ENCODE measurements at places on chromosomes 16 and 17.

- DNase-seq = no peak
Observed at GRCh38 chr17:50209472-50210239, 8.2 kb upstream of the COL1A1 start.

- DNase-seq = no peak
Observed at GRCh38 chr17:44795421-44795820, 34.7 kb downstream of the GJC1 start.

- DNase-seq = no peak
Observed at GRCh38 chr17:75706042-75706728, 15.1 kb upstream of the ITGB4 start.

DNA sequence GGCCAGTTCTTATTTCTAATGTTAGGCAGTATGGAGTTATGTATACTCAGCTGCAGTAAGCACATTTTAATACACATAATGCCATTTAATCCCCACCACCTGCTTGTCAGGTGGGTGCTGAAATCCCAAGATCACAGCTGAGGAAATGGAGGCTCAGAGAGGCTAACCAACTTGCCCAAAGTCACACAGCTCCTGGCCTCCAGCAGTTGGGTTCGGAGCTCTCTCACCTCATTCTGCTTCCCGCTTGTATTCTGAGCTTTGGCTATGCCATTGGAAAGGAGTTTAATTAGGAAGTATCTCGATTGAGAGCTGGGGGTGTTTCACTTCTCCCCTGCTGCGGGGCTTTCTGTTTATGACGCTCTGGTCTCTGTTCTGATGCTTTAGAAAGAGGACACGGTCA lies 72.6 kb upstream of the CACNG5 start:
- DNase-seq = no peak

GRCh38 chr17:1766382-1767135 lies 4.7 kb downstream of the SERPINF1 start:
- no peak for DNase-seq

DNA sequence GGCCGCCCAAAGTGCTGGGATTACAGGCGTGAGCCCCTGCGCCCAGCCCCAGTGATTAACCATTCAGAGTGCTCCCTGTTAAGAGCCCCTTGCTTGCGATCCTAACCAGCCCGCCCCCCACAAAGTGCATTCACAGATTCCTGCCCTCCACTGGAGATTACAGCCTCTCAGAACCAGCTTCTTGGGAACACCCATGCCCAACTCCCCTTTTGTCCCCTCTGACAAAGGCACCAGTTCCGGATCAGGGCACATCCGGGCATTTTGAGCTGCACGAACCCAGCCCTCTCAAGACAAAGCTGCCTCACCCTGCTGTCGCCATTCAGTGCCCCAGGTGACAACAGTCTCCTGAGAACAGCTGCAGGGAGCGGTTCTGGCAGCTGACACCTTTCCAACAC lies 848 bp upstream of the KRT19 start:
- no peak for DNase-seq

- DNase-seq = no peak
Observed at GRCh38 chr17:13947499-13947898, 121.8 kb upstream of the COX10 start.

- DNase-seq = no peak
Observed at GRCh38 chr17:27259356-27259755, 34.6 kb upstream of the WSB1 start.

DNA sequence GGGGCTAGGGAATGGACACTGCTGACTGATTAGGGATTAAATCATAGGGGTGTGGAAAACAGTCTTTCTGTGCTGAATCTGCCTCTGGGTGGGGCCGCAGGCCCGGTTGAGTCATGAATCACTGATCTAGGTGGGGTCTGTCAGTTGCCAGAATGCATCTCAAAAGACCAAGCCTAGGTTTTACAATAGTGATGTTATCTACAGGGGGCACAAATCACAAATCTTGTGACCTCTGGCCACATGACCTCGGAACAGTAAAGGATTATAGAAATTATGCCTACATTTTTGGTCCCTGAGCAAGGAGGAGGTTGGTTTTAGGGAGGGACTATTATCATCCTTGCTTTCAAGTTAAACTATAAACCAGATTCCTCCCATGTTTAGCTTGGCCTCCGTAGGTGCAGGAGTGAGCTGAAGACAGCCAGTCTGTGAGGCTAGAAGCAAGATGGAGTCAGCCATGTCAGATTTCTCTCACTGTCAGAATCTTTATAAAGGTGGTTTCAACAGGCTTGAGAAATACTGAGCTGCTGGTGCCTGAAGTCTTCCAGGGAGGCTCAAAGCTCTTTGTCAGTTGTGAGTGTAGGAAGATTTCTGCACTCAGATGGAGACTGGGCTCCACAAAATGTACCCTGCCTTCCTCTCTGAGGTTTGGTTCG lies 12.9 kb downstream of the GNGT2 start:
- no peak for DNase-seq

DNA sequence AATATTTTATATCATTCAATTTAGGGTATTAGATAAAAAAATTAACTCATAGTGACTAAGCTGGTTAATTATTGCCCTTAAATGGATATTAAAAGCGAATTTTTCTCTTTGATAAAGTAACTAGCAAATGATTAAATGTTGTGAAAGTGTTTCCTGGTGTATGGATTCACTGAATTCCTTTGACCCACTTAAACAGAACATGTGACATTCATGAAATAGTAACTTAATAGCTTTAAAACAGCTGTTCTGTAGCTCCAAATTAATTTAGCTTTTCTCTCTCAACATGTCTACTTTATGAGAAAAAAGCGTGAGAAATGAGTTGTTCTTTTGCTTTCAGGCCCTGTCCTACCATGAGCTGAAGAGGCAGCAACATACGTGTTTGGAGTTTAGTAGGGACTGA lies 36.4 kb upstream of the APPBP2 start:
- no peak for DNase-seq

- no peak for DNase-seq
Observed at GRCh38 chr17:47883589-47884426, 12.2 kb upstream of the SP2 start.

DNA sequence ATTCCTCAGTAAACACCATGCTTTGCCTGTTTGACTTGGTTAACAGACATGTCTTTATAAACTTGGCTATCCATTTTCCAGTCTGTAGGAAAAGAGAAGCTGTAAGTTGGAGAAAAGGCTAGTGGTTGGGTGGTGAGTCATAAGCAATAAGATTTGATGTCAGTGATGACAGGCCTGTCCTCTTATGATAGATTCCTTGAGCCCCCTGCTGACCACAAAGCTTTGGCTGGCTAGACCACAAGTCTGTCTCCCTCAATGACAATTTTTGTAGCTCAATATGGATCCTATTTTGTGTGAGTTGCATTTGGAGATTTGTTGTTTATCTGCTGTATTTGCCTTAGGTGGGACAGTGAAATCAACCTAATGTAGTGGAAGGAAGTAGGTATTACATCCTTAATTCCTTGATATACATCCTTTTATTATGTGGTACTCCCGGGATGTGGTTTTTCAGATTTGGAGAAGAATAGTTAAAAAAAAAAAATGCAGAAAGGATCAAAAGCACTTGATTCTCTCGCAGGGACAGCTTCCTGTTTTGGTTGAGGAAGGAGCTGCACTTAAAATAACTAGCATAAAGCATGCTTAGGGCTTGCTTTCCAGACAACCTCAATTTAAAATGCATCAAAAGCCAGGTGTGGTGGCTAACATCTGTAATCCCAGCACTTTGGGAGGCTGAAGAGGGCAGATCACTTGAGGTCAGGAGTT lies 67.4 kb downstream of the SIAH1 start:
- no peak for DNase-seq

DNA sequence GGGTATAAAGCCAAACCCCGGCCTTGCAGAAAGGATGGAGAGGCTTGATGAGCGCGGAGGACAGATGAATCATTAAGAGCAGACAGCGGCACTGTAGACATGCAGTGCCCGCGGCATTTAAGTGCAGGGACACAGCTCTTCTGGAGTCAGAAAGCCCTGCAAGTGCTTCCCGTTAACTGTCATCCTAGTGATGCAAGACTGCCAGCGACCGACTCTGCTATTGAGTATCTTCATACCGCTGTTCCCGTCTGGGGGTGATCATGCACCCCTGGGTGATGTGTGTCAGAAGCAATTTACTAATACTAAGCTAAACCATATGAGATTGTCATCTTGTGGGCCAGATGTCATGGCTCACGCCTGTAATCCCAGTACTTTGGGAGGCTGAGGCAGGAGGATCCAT lies 101.0 kb downstream of the ABCC6 start:
- DNase-seq = no peak

DNA sequence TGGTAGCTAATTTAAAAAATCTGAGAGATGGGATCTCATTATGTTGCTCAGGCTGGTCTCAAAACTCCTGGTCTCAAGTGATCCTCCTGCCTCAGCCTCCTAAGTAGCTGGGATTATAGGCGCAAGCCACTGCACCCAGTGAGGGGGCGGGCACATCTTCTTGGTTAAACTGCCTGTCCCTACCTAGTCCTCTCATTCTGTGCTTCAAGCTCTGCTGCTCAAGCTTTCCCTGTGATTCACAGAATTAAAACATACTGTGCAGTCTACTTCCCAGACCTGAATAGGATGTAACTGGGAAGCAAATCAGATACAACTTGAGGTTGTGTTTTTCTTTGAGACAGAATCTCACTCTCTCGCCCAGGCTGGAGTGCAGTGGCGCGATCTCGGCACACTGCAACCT lies 2.3 kb downstream of the MRPL38 start:
- DNase-seq = no peak

DNA sequence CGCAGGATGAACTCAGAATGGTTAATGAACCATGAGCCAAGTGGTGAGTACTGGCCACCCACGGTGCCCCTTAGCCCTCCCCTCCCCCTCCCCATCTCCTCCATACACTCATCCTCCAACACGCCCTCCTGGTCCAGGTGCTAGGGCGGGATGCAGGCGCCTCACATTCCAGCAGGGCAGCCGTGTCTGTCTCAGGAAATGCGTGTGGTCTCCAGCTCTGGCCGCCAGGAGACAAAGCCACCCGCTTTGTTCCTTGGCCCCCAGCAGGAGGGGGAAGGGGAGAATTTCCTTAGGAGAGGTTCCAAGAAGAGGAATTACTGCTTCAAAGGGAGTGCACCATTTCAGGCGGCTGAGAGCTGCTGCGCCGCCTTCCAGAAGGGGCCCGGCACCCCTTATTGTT lies 29.7 kb upstream of the RMI2 start:
- no peak for DNase-seq

DNA sequence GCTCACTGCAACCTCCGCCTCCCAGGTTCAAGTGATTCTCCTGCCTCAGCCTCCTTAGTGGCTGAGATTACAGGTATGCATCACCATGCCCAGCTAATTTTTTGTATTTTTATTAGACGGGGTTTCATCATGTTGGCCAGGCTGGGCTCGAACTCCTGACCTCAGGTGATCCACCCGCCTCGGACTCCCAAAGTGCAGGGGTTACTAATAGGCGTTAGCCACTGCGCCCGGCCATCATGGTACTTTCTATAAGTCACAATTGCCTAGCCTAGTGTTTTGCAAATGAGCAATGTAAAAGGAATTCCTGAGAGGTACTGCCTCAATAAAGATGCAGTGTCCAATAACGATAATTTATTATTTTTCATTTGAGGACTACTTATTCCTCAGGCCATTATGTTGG lies 13.9 kb upstream of the PSMC3IP start:
- DNase-seq = no peak

DNA sequence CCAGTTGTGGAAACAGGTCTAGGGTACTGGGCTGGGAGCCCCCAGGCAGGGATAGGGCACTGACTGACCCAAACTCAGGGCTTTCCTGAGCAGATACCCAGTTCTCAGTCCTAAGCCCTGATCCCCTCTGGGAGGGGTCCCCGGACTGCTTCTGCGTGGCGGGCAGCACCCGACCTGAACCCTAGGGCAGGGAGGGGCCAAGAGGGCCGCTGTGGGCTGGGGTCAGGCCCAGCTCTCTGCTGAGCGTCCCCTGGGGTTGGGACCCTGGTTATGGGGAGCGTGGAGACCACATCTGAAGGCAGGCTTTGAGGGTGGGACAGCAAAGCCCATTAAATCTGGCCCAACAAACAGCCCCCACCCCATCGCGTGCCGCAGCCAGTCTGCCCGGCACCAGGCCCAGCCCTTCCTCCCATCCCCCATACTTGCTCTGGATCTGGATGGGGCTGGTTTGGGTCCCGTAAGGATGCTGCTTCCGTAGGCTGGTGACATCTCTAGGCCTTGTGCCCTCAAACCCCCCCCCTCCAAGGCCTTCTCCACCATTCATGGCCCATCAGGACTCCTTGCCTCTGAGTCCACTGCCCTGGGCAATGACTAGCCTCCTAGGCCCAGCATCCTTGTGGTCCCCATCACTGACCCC lies 691 bp upstream of the FAM83G start:
- DNase-seq = no peak

- DNase-seq = no peak
Observed at GRCh38 chr16:75114946-75115825, 1.4 kb downstream of the LDHD start.

- DNase-seq = no peak
Observed at GRCh38 chr16:19595043-19595767, 39.7 kb downstream of the VPS35L start.

- no peak for DNase-seq
Observed at GRCh38 chr17:30517786-30518185, 40.6 kb downstream of the GOSR1 start.

GRCh38 chr17:41010441-41010840 lies 1.5 kb upstream of the KRTAP3-1 start:
- DNase-seq = no peak

DNA sequence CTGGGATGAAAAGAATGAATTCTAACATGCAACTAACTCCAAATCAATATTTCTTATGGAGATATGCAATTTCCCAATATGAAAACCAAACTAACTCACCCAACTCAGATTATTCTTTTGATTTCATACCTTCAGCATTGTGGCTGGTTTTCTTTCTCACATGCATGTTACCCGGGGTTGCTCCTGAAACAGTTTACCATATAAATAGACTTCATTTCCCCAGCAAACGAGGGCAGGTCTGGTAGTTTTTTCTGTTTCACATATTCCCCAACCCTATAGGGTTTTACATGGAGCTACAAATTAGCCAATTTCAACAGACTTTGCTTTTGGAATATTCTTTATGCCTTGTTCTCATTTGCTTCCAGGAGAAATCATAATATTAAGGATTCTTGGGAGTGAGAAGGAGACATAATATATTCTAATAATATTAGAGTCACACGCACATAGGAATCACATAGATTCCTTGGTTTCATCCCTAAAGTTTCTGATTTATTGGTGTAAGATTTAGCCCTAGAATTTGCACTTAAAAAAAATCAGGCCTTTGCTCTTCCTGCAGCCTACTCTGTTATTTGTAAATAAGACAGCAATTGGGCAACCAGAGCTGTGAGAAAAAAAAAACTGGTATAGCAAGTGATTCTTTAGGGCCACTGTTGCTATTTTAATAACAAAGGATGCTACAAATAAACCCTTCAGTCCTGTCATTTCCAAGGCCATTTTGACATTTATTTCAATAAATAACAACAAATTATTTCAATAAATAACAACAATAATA lies 60.3 kb upstream of the FAM20A start:
- DNase-seq = no peak

GRCh38 chr17:48541577-48542113 lies 3.3 kb downstream of the HOXB2 start:
- no peak for DNase-seq
